ENCODE measurements at places on chromosomes 6 and 20.

DNA sequence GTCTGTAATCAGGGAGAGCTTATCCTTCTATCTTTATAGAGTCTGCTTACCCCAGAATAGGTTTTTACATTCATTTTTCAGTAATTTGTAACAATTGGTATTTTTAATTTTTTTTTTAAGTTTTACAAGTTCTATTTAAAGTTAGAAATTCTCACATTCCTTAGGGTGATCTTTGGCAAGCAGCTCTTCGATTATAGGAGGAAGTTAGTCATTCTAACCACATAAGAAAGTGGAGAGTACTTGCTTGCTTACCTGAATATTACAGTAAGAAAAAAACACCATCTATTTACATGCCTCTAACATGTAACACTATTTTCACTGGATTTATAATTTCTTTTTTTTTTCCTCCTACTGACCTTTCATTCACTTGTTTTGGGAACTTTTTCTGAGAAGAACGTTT is 6.7 kb downstream of the TSHZ2 start:
- DNase-seq = no peak

GRCh38 chr6:34315780-34316179 is 67.0 kb upstream of the SMIM29 start:
- no peak for DNase-seq

DNA sequence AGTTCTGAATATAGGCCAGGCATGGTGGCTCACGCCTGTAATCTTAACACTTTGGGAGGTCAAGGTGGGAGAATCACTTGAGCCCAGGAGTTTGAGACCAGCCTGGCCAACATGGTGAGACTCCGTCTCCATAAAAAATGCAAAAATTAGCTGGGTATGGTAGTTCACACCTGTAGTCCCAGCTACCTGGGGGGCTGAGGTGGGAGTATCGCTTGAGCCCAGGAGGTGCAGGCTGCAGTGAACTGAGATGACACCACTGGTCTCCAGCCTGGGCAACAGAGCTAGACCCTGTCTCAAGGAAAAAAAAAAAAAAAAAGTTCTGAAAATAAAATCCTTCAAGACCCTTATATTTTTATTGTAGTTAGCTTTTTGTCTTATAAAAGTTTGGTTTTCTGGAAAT is 11.7 kb upstream of the WTAP start:
- no peak for DNase-seq

DNA sequence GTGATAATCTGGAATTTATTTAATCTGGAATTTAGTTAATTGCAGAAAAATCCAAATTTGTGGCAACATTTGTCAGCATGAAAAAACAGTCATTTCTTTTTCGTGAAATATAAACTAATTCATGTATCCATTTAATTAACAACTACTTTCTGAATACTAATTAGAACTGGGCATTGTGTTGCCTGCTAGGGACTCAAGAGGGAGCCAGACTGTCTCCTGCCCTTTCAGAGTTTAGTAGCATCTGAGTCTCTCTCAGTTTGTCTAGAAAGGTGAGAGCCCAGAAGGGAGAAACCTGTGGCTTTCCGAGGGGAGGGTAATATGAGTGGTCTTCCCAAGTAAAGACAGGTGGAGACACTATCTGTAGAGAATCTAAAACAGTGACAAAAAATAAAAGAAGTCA is 210.9 kb upstream of the HDDC2 start:
- no peak for DNase-seq

DNA sequence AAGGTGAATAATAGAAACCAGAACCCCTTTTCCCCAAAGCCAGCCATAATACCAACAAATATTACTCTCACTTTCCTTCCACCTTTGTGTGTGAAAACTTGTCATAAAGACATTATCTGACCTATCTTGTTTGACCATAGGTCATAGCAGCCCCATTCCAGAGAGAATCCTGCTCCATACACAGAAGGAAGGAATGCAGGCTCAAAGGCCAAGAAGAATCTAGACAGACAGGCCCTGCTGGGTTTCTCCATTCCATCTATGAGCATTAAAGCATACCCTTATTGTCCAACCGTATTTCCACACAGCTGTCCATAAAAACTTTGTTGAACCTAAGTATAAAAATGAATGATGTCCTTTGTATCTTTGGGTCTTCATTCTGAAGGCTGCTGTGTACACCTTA is 40.7 kb upstream of the KCNK5 start:
- no peak for DNase-seq

- no peak for DNase-seq
Observed at GRCh38 chr6:43796168-43796567, 26.2 kb downstream of the VEGFA start.

- no peak for DNase-seq
Observed at GRCh38 chr20:31548820-31549512, 34.7 kb downstream of the HM13 start.

- peak; percentile 41 for DNase-seq
Observed at GRCh38 chr6:111013144-111013915, 31.5 kb downstream of the RPF2 start.

GRCh38 chr20:878511-879307 is 37.4 kb downstream of the ANGPT4 start:
- no peak for DNase-seq

GRCh38 chr6:87705070-87705691 is 3.1 kb upstream of the AKIRIN2 start:
- no peak for DNase-seq

DNA sequence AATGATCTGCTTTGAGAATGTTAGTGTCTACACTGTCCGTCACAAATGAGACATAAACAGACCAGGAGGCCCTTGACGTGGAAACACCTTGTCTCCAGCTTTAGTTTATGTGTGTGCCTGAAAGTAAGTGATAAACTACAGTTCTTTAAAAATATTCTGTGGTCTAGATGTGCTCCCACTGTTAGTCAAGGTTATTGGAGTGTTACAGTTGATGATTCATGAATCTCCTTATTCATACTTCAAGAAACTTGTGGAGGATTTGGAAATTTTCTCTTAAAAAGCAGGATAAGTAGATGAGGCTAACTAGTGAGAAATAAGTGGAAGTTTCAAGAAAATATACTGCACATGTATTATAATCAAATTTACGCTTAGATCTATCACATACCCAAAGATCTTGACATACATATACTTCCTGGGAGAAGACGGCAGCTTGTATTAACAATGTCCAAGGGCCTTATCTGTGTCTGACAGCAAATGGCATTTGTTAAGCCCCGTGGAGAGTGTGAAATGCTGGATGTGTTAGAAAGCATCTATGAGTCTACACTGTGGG is 90.5 kb upstream of the MBOAT1 start:
- no peak for DNase-seq

DNA sequence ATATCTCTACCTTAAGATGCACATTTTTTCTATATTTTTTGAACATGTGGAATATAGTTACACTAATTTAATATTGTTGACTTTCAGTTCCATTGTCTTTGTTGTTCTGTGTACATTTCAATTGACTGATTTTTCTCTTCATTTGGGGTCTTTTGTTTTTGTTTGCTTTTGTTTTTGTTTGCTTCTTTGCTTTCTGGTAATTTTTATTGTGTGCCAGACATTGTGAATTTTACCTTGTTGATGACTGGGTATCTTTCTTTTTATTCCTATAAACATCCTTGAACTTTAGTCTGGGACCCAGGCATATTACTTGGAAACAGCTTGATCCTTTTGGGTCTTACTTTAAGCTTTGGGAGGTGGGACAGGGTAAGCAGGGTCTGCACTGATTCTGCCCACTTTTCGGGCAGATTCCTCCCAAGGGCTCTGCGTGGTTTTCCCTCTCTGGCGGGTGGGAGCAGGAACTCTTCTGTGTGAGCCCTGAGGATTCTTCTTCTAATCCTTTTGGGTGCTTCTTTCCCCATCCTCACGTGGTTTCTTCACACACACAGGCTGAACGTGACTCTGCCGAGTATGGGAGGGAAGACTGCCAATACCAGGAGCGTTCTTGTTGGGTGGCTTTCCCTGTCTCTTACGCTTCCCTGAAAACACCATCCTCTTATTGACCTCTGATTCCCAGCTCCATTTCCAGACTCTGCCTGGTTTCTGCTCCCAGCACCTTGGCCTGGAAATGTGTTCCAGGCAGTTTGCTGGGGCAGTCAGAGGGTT is 200.5 kb downstream of the ARID1B start:
- no peak for DNase-seq

Data from COR-L47 (cell line).